CD8-positive, alpha-beta memory T cell (primary cell): ENCODE measurements at places on chromosomes 6 and 20. TPM values are rescaled to one million over a fixed set of nuclear protein-coding genes. Genes with fewer than 3 reads are reported as not detected.
A peak's percentile ranks its signal among the peaks of the same experiment; 100 is the strongest.

Gene OSER1
- total RNA-seq: 25.7 TPM

Gene SLC25A27
- 0.85 TPM for total RNA-seq

Gene HSD17B8
- 21.3 TPM for total RNA-seq

Gene FBXL4
- total RNA-seq: 12.7 TPM

Gene PNPLA1
- not detected for total RNA-seq

DNA sequence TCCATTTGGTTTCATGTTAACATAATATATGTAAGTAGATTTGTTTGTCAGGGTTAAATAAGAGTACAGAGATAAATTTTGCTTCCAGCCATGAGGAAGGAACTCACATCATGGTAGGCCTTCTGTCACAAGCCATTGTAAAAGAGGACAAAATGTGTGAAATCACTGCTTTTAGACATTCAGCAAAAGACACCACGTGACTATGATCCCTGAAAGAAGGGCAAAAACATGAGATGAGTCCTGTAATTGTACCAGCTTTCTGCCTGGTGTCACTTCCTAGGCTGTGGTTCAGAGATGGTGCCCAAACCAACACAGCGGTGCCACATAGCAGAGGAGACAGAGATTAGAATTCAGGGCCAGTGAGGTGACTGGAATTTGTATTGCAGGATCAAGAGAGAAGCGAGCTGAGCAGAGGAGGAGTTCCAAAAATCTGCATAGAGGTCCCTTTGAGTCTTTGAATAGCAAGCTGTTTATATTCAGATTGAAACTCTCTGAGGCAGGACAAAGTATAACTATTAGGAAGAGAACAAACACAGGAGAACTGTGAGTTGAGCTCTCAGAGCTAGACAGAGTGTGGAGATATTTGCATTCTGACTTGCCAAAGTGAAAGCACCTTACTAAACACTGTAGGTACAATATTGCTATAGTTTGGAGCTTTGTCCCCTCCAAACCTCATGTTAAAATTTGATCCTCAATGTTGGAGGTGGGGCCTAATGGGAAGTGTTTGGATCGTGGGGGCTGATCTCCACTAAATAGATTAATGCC, 52.6 kb upstream of the PDE7B start:
- no peak for DNase-seq

DNA sequence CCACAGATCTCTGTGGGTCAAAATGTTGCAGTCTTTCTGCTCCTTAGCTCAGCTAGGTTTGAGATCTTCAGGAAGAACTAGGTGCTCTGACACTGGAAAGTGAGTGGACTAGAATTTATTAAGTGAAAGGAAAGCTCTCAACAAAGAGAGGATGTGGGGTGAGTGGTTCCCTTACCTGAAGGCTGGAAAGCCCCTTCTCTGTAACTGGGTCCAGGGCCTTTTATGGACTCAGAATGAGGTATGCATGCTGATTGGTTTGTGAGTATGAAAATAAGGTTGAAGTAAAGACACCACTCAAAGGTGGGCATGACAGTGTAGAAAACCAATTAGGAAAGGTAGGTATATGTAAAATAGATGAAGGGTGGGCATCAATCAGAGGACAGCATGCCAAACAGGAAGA, 485.5 kb downstream of the CD109 start:
- no peak for DNase-seq

- DNase-seq: no peak
Measured at GRCh38 chr6:108168501-108169463, 3.0 kb downstream of the NR2E1 start.

DNA sequence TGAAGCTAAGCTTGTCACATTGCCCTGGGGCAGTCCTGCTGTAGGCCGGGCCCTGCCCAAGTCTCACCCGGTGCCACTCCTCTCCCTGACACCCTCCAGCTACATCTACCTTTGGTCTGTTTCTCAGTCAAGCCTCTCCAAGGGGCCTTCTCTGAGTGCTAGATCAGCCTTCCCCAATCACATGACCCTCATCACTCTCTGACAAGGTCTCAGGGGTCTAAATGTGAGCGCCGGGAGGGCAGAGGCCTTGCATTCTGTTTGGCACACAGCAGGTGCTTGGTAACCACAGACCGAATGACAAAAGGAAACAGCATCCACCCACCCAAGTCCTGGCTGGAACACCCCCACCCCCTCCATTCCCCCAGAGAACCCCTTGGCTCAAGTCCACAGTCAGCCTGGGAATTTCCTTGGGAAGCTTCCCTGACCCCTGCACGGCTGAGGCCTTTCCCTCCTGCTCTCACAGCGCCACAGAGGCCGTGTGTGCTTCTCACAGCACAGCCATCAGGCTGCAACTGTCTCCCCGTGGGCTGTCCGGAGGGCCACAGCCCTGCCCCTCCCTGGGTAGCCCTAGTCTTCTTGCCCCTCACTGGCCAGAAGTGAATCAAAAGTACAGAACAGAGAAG, 32.9 kb downstream of the PKIG start:
- DNase-seq: no peak

- DNase-seq: no peak
Measured at GRCh38 chr6:151313066-151313491, 73.3 kb downstream of the AKAP12 start.

DNA sequence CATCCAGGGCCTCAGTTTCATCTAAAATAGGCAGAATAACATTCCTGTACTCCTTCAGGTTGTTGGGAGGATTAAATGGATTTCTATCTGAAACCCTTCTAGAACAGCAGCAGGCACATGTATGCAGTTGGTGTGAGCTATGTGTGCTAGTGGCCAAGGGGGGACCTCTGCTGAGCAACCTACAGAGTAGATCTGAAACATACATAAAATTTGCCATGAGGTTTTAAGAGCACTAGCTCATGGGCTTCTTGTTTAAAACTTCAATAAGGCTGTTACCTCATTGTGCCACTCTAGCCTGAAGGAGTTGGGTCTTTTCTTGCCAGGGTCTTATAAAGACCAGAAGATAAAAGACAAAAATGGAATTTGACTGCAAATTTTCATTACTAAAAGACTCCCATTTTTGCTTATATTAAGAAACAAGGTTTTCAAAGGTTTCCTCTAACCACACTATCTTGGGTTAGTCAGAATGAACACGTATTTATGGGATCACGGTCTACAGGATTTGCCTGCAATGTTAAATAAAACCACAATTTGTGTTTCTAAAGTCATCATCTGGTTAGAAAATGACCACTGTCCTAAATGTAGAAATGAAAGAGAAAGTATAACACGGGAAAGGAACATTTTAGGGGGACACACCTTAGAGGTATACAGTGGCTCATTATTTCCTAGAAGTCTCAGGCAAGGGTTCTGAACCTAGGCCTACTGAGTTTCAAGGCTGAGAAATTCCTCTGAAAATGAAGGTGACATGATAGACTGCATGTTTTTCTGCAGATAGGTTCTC, 144.9 kb upstream of the OLIG3 start:
- DNase-seq: no peak

DNA sequence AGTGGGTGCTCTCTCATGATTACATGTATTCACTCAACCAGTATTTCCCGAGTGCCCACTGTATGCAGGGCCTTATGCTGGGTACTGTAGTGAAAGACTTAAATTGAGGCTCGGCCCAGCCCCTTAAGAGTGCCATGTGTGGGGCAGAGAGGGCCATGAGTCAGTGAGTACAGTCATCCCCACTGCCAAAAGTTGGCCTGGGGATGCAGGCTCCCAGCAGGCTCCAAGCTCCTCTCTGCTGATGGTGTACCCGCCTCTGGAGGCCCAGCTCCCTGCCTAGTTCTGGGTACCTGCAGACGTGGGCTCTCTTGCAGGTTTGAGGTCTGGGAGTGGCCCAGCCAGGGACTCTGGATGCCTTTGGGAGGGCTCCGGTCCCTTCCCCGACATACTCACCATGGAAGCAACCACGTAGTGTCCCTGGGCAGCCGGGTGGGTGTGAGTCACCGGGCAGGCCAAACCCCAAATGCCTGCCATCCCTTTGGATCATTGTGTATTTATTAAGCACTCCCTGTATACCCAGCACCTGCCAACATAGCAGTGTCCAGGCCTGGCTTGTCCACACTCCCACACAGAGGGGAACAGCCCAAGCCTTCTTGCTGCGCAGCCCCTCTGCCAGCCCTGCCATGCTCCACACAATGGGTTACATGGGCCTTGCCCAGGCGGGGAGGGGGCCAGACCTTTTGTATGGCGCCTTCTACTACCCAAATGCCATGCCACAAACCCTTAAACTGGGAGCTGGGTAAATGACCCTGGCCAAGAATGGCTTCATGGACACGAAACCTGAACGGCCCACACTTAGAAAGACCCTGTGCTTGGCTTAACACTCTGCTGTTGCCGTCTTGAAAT, 153.6 kb downstream of the VEGFA start:
- no peak for DNase-seq

DNA sequence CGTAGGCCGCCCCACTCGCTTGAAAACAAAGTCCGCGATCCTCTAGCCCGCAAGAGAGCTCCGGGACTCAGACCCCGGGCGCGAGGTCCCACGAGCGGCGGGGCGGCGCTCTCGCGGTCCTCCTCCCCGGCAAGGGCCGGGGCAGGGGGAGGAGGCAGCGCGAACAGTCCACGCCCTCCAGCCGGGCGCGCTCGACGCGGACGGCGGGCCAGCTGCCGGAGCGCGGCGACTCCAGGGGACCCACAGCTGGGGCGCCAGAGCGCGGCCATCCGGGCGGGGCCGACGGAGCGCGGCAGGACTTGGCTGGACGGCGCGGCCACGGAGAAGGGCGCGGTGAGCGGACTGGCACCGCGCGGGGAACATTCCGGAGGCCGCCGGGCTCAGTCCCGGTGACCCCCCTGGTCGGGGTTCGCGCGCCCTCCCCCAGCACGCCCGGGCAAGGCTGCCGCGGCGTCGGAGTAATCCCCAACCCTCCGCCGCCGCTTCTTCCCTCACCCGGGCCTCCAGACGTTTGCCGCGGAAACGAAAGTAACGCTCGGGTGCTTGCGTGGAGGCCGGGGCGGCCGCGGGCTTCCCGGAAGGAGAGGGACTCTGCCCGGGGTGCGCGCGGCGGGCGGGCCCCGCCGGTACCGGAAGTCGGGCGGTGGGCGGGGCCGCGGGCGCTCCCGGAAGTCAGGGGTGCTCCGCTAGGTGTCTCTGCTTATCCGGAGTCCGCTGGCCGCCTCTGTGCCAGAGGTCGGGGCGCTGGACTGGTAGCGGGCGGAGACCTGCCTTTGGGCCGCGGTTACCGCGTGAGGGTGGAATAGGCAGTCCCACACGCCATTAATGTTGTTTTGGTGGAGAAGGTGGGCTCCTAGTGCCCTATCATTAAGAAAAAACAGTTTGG, at the start of gene RIPK1:
TSS of gene RIPK1 (plus strand) at position 166 of the 886 bp plus-strand sequence. CDS start 8,330 bp downstream, outside the sequence.
- DNase-seq: peak; percentile 94
